Stimulated activated CD8-positive, alpha-beta memory T cell treated with anti-CD3 and anti-CD28 coated beads, Interleukin-7, amount 100 ng/mL, for 4 hours (primary cell): ENCODE measurements at places on chromosomes 5 and 9.

DNA sequence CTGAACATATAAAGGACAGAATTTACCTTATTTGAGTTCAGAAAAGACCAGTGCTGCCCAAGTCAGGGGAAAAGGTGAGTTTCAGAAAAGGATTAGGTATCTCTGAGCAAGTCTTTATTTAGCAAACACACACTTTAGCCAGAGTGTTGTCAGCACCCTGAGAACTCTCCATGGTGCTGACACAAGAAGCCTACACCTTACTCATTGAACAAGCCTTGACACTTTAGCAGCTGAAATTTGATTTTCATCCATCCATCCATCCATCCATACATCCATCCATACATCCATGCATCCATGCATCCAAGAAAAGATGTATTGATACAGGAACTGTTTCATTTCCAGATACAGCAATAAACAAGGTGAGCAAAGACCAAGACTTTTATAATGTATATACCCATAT, 311.2 kb downstream of the TRIM32 start:
- no peak for DNase-seq

- DNase-seq = no peak
Measured at GRCh38 chr9:105503881-105504280, 54.0 kb upstream of the FKTN start.

DNA sequence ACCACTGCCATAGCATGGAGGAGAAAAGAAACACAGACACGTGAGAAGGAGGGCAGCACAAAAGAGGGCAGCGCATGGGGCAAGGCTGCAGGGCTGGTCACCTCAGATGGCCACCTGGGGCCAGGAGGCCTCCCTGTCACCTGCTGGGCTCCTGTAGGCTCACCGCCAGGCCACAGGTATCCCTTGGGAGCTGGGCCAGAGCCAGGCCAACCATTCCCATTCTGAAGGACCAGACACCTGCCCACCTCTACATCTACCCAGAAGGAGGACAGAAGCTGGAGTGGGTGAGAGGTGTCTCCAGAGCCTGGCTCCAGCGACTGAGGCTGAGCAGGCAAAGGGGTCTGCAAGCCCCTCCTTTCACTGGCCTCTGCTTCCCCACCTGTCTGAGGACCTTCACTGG, 103.1 kb downstream of the PAX5 start:
- no peak for DNase-seq

- no peak for DNase-seq
Measured at GRCh38 chr5:36575361-36575781, 31.0 kb upstream of the SLC1A3 start.

GRCh38 chr5:157076558-157076957, 17.6 kb upstream of the HAVCR1 start:
- no peak for DNase-seq

DNA sequence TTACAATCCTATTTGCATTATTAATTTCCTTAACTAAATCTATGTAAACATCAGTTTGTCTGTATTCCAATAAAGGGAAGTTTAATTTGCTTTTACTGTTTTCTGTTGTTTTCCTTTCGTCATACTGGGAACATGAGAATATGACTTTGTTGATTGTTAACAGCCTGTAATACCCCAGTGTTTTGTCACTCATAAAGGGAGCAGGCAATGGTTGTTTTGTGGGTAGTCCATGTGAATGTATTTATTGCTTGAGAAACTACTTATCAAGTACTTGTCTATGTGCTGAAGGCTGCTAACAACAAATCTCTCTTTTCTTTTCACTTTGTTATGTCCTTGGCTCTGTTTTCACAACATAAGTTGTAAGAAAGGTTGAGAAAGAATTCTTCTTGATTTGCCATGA, 1070.2 kb upstream of the ACO1 start:
- no peak for DNase-seq

- no peak for DNase-seq
Measured at GRCh38 chr9:38361473-38361850, 31.0 kb upstream of the ALDH1B1 start.

GRCh38 chr9:2709645-2710101, 7.6 kb upstream of the KCNV2 start:
- no peak for DNase-seq

DNA sequence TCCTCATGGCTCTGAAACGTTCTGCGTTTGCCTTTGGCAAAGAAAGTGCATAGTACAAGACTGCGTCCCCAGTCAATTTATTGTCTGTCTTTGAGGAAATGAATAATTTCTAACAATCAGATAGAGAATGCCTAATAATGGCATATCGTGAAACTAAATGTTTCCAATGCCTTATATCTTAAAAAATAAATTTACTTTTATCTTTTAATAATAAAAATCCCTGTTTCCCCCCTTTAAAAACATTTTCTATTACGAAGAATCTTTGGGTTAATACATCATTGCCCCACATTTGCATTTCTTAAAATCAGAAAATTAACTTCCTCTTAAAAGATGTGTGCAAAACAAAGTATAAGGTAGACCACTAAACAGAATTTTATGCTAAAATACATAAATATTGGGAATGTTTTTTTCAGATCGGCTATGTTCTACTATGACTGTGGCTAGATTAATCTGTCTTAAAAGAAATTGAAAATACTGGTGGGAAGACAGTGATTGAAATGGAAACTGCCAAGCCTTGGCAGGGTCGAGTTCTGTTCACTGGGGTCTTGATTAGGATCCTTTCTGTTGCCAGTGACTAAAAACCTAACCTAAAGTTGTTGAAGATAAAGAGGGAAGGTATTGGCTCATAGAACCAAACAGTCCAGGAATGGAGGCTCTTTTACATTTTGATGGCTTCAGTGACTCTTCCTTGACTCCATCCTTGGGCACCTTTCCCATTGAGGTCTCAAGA, at the start of gene IL5:
Gene IL5 (minus strand): TSS at position 51 of the 730 bp plus-strand sequence. CDS start 44 bp downstream, at position 7.
- DNase-seq = no peak

DNA sequence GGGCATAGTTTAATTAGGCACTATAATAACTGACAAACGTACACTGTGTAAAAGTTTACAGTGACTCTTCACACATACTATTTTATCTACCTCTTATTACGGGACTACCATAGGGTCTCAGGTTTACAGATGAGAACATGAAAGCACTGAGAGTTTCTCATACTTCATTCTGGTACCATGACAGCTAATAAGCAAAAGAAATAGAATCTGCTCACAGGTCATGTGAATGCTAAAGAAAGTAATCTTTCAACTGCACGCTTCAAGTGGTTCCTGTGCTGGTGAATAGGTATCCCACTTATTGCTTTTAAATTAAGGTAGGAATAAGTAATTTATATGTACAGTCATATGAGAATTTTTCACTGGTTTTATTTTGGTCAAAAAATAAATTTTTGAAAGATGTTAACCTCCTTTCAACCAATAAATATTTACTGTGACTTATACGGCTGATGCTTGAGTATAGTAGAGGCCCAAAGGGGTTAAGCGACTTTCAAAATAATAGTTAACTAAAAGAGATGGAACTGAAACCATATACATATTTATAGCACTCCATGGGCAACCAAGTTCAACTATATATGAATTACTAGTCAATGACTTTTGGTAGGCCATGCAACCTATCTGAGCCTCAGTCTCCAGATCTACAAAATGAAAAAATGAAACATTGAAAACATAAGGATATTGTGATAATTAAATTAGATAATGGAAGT, 8.1 kb downstream of the CDKN2A start:
- no peak for DNase-seq

DNA sequence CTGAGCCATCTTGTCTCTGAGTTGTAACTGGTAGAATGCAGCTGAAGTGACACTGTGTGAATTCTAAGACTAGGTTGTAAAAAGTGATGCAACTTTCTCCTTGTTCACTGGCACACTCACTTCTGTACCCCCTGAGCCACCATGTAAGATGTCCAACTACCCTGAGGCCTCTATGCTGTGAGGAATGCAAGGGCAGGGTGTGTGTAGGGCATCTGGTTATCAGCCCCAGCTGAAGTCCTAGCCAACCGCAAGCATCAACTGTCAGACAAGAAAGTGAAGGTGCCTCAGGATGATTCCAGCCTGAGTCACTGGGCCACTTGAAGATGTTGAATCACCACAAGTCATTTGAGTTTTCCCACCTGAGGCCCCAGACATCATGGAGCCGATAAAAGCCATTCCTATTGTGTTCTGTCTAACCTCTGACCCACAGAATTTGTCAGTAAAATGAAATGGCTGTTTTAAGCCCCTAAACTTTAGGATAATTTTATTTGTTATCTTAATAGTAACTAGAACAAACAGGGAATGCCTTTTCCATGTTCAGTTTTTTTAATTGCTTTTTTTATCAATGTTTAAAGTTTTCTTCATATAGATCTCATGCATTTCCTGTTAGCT, 18.7 kb upstream of the RHOBTB3 start:
- DNase-seq = no peak

DNA sequence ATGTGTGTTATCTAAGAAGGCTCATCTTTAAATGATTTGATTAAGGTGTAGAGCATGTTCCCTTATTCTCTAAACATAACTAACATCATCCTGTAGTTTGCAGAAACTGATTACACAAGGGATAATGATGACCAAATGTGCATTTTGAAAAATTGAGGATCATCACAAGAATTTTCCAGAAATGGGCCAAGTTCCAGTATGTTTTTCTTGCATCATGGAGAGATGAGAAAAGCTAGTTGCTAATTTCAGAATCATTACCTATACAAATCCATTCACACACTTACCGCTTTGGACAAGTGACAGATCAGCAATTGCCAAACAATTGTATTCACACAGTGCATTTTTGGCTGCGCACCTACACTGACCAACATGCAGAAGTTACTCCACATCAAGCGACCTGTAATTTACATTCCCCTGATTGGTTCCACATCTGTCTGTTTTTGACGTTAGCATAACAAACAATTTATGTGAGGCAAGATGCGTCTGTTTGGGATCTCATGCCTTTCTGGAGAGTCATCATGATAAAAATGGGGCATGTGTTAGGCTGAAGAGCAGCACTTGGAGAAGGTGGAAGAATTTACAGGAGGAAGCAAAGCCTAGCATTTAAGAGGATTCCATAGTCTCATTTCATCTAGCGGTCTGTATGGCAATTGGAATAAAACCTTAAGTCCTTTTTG, 2.8 kb upstream of the BNC2 start:
- no peak for DNase-seq

- DNase-seq = no peak
Measured at GRCh38 chr5:73136055-73136562, 15.7 kb downstream of the TMEM171 start.

DNA sequence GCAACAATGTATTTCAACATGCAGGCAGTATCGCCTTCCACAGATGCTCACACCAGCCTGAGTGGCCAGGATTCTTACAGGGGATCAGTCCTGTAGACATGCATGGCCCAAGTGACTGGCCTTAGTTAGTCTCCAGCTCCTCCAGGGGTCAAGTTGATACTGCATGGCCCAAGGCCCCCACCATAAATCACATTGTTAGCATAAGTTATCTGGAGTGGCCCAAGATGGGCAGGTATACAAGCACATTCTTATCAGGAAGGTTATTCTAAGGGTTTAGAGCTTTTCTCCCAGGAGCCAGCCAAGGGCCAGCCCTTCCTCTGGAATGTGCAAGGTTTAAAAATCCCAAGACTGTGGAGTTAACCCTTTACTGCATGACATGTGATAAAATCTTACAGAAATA, 230.9 kb upstream of the NFIL3 start:
- DNase-seq = no peak

GRCh38 chr9:121567500-121568342, 68.1 kb upstream of the GGTA1 start:
- DNase-seq = no peak

DNA sequence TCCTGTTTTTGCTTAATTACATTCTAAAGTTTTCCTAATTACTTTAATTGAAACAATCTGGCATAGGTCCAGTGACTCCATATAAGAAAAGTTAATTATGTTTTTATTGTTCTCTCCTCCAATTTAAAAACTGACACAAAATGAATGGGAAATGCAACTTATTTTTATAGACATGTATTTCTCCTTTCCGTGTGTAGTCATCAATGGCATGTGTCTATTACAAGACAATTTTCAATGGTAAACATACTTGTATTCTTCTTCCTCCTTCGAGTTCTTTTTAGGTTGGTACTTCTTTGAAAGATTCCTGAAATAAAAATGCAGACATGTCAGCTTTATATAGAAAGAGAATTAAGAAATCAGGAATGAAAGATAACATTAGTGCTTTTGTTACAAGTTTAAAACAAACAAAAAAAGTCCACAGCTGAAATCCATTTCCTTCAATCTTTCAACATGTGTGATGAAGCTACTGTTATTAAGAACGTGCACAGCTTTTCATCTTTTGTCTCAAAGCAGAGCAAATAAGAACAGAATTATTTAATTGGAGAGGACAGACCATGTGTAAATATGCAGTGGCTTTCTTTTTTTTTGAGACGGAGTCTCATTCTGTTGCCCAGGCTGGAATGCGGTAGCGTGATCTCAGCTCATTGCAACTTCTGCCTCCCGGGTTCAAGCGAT, 63.8 kb downstream of the FNBP1 start:
- no peak for DNase-seq

GRCh38 chr9:72315510-72316311, 49.3 kb downstream of the ZFAND5 start:
- DNase-seq = no peak

DNA sequence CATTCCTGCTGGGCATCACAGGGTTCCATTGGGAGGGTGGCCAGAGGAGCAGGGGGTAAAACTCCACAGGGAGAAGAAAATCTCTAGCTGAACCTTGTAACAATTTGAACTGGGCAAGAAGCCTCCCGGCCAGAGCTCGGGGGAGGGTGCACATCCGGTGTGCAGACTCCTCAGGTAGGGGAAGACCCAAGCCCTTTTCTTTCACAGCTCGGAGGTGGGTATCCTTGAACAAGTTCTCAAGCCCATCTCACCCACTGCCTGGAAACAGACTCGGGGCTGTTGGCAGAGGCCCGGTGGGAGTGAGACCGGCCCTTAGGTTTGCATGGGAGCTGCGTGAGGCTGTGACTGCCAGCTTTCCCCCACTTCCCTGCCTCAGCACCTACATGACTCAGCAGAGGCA, 111.5 kb upstream of the IL7R start:
- no peak for DNase-seq

DNA sequence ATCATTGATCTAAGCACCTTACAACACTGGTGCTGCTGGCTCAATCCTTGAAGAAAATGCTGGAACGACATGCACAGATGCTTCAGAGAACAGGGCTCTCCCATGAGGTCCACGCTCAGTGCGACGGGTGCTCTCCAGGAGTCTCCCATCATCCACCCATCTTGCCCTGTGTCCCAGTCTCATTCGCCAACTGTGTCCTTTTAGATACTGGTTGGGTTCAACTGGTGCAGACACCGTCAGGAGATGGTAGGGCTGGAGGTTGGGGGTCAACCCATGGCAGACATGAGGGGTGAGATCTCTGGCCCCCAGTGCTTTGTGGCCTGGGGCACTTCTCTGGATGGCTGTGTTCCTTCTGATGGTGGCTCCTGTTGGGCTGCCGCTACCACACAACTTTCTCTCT, 1.6 kb upstream of the OBP2B start:
- no peak for DNase-seq

- DNase-seq = no peak
Measured at GRCh38 chr9:114525513-114525912, 20.2 kb upstream of the WHRN start.

DNA sequence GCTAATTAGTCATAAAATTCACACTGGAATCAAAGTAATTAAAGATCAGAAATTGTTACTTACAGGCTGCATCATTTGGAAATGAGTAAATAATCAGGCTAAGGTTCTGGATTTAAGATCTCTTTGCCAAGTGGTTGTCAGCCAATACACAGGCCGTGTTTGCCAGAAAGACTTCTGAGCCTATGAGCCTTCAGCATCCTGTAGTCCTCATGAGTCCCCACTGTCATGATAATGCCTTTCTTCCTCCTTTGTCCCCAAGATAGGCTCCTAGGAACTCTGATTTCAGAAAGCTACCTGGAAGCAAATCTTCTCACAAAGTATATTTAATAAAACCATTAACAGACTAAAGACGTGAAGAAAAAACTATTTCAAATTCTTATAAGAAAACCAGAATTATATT, 810.5 kb downstream of the DNAH5 start:
- no peak for DNase-seq
